ENCODE measurements at places on chromosomes 2 and 18.

DNA sequence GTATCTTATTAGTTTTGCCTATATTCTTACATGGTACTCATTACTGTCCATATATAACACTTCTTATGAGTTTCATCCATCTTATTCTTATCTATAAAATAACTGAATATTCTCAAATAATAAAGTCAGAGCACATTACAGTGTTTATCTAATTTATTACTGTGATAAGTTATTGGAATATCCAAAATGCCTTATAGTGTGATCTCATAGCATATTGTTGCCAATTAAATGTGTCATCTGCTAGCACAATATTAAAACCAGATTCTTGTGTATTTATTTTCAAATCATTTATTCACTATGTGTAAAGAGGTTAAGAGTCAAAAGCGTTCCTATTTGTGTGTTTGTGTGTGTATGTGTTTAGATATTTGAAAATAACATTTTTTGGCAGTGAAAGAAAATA is 151.9 kb downstream of the WDR7 start:
- DNase-seq: no peak

GRCh38 chr2:4992226-4992625 is 700.0 kb upstream of the SOX11 start:
- DNase-seq: no peak

DNA sequence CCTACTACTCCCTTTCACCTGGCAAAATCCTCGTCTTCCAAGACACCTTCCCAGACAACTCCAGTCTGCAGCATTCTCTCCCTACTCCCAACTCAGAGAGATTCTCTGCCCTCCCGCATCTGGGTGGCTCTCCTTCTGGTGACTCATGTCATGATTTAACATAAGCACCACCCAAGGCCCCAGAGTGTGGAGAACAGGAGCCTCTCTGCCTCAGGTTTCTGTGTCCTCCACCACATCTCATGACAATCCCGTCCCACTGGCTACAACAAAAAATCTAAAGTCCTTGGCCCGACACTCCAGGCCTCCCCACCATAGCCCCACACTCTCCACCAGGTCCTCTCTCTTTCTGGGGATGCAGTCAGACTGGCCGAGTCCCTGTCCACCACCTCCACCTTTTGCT is 197.1 kb downstream of the BCL11A start:
- DNase-seq: peak; percentile 16

- no peak for DNase-seq
Measured at GRCh38 chr2:120564213-120565094, 171.2 kb upstream of the GLI2 start.

DNA sequence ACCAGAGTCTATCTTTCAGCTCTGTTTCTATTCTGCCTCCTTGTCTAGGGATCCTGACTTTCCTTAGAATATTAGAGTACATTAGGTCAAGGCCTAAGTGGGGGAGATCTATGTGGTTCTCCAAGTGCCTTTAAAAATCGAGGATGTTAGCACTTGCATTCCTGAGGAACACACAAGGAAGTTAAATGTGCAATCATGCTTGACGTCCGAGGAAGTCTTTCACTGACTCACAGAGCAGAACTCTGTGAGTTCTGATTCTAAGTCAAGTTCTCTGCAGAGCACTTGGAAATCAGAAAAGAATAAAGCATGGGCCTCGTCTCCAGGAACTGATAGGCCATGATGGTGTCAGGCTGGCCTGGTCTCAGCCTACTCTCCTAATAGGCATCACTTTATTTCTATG is 17.2 kb downstream of the FHOD3 start:
- no peak for DNase-seq

DNA sequence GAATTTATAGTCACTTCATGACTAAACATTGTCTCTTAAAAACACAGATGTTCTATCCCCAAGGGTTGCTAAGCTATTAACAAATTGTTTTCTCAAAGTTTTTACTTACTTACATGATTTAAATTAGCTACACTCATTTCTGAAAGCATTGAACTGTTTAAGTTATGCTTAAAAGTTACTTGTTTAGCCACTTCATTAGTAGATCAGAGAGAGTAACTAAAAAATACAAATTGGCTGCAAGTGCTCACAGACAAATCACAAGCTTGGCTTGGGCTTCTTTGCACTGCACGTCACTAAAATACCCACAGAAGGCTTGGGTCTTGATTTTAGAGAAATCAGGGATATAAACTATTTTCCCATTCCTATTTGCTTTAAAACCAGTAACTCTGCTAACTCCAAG is 114.1 kb upstream of the SMAD7 start:
- no peak for DNase-seq

- DNase-seq: no peak
Measured at GRCh38 chr2:63663013-63663864, 74.5 kb downstream of the MDH1 start.

DNA sequence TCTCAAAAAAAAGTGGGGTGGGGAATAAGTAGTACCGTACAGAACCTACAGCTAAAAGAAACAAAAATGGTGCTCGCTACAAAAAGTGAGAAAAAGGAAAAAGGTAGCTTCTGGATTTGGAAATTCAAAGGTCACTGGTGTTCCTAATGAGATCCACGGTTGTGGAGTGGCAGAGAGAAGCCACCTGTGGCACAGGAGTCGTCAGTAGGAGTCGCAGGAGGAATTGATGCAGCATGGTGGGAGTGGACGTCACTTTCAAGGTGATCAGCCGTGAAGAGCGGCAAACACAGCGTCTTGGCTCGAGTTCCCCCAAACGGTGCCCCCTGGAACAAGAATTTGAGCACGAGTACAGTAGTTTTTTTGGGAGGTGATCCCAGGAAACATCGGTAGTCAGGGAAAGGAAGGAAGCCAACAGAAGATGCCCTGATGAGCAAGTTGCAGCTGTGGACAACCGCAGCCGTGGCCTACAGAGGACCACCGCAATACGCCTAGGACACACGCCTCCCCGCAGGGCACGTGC is 1.4 kb upstream of the TTL start:
- DNase-seq: peak; percentile 36

DNA sequence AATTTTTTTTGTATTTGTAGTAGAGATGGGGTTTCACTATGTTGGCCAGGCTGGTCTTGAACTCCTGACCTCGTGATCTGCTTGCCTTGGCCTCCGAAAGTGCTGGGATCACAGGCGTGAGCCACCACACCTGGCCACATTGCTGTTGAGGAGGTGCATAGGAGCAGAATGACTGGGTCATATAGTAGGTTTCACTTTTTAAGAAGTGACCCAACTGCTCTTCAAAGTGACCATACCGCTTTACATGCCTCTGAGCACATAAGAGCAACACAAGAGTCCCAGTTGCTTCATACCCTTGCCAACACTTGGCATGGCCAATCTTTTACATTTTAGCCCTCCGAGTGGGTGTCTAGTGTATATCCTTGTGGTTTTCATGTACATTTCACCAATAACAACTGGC is 28.9 kb downstream of the RRM2 start:
- DNase-seq: no peak

GRCh38 chr2:68908392-68908970 is 37.3 kb upstream of the BMP10 start:
- peak; percentile 90 for DNase-seq

- no peak for DNase-seq
Measured at GRCh38 chr2:3041246-3041645, 336.4 kb downstream of the EIPR1 start.

GRCh38 chr2:213316001-213316735 is 31.9 kb downstream of the SPAG16 start:
- no peak for DNase-seq

DNA sequence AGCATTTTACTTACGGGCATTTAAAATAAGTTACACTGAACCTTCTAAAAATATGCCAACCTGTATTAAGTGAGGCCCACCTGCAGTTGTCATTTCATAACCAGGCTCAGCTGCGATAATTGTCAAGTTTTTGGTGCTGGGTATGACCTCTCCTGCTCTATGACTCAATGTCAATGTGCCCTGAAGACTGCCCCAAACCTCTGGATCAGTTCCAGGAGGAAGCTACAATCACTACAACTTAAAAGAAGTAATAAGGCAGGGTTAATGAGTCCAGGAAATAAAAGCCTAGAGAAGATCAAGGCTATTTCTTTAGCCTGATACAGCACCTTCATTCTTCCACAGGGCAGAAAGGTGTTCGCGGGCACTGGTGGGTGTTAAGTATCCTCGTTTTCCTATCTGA is 22.9 kb downstream of the POLR1A start:
- DNase-seq: no peak

DNA sequence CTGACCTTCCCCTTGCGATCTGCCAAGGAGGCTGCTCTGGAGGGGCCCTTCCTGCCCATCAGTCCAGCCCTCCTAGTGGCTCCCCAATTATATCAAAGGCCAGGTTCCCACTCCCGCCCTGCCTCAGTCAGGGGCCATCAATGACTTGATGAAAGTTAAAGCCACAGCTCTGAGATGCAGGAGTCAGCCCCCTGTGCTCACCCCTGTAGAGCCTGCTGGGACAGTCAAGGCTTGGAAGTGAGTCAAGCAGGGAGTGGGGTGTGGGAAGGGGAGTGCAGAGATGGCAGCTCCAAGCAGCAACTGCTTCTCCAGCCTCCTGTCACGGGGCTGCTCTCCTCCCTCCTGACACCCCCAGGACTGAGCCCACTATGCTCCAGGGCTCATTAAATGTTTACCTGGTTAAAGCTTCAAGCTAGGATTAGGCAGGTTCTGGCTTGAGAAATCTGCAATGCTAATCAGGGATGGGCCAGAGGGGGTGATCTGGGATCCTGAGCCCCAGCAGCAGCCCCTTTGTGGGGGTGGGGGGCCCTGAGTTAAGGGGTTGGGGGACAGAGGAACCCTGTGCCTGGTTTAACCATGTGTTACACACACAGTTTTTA is 42.7 kb upstream of the ALK start:
- no peak for DNase-seq

DNA sequence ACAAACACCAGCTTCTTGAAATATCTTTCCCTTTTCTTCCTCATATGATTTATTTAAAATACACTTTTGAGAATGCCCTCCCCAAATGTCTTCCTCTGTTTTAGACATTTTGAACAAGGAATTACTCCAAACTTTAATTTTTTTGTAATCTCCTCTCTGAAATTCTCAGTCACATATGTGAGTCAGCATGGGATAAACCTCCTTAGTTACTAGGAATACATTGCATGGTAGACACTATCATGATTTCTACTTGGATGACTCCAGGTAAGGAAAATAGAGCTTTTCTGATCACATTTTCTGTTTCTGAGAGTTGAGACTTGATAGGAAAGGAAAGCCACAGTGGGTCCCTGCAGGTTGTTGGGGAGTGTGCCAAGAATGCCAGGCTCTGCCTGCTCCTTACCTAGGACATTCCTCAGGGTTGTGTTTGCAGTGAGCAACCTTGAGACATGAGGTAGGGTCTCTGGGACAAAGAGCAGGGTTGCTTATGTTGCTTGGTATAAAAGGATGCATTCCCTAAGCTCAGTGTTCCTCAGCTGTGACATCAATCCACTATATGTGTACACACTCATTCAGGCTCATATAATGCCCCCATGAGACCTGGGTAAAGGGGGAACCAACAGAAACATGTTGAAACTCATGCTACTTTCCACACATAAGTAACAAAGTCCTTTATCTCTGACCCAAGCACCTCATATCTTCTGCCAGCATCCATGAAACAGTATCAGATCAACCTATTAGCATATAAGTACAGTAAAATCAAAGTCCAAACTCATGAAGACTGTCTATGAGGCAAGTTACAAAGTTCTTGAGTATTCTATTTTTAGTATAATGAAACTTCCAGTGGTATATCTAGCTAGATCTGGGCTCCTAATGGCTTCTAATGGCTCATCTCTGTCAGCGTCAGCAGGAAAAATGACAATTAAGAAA is 112.8 kb upstream of the SCN1A start:
- DNase-seq: no peak
